Heart right ventricle (tissue), 16 donors: ENCODE measurements at places on chromosomes 2 and 18. TPM values are rescaled to one million over a fixed set of nuclear protein-coding genes. Genes with fewer than 3 reads are reported as not detected.

- no peaks in the 10 kb centered on the region for H3K4me1 ChIP-seq
- no peak overlapping the region for H3K27ac ChIP-seq
- H3K36me3 ChIP-seq, result no peaks in the 10 kb centered on the region
- DNase-seq, result no peak
- H3K4me3 ChIP-seq, result no peak overlapping the region
Measured at GRCh38 chr2:130766711-130767407, 11.5 kb downstream of the AMER3 start.

The NLRC4 gene
- 0.73 TPM for total RNA-seq

The C2orf72 gene
- total RNA-seq, result not detected

The TBR1 gene
- total RNA-seq, result not detected

The NTSR2 gene
- total RNA-seq, result not detected

The TSGA10 gene
- 2.4 TPM for total RNA-seq
